ENCODE measurements at places on chromosomes 2 and 18.

DNA sequence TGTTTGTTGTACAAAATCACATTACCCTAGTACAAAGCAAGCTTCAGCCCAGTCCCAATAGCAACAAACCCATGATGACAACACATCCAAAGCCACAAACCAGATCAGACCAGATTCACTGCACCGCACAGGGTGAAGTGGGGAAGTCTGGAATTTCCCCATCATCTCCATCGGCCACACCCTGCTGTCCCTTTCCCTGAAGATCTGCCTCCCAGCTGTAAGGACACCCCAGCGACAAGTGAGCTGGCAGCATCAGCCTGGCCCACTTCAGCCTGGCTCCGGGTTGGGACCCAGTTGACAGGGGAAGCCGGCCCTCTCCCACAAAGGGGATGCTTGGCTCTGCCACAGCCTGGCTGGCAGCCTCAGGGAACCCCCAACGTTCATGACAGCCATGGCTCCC is 207.6 kb downstream of the MGAT5 start:
- no peak for DNase-seq
- no peaks in the 10 kb centered on the region for H3K4me1 ChIP-seq
- no peak overlapping the region for H3K27ac ChIP-seq
- H3K4me3 ChIP-seq: no peak overlapping the region
- no peaks in the 10 kb centered on the region for H3K27me3 ChIP-seq

GRCh38 chr18:56756966-56757365 is 105.8 kb downstream of the WDR7 start:
- no peak overlapping the region for H3K27ac ChIP-seq
- no peaks in the 10 kb centered on the region for H3K4me1 ChIP-seq
- no peak overlapping the region for H3K4me3 ChIP-seq
- DNase-seq: no peak

- H3K27me3 ChIP-seq: no peaks in the 10 kb centered on the region
- no peak for DNase-seq
- no peak overlapping the region for H3K27ac ChIP-seq
- H3K4me1 ChIP-seq: no peaks in the 10 kb centered on the region
- no peaks in the 10 kb centered on the region for H3K36me3 ChIP-seq
Observed at GRCh38 chr18:35030277-35030989, 10.8 kb upstream of the MAPRE2 start.

GRCh38 chr2:51650769-51651168 is 618.8 kb upstream of the NRXN1 start:
- no peak for DNase-seq
- no peaks in the 10 kb centered on the region for H3K27me3 ChIP-seq
- H3K36me3 ChIP-seq: no peaks in the 10 kb centered on the region
- H3K27ac ChIP-seq: no peak overlapping the region
- H3K4me3 ChIP-seq: no peak overlapping the region

GRCh38 chr2:237998530-237998929 is 31.7 kb downstream of the UBE2F start:
- DNase-seq: no peak
- peaks cover 26% of the 10 kb centered on the region for H3K36me3 ChIP-seq
- no peak overlapping the region for H3K4me3 ChIP-seq
- no peak overlapping the region for H3K27ac ChIP-seq
- no peaks in the 10 kb centered on the region for H3K27me3 ChIP-seq
